ENCODE measurements at places on chromosomes 12 and 14.
A peak's percentile ranks its signal among the peaks of the same experiment; 100 is the strongest.

- DNase-seq: no peak
These were observed 177.7 kb downstream of the CCDC91 start for GRCh38 chr12:28367993-28368392.

DNA sequence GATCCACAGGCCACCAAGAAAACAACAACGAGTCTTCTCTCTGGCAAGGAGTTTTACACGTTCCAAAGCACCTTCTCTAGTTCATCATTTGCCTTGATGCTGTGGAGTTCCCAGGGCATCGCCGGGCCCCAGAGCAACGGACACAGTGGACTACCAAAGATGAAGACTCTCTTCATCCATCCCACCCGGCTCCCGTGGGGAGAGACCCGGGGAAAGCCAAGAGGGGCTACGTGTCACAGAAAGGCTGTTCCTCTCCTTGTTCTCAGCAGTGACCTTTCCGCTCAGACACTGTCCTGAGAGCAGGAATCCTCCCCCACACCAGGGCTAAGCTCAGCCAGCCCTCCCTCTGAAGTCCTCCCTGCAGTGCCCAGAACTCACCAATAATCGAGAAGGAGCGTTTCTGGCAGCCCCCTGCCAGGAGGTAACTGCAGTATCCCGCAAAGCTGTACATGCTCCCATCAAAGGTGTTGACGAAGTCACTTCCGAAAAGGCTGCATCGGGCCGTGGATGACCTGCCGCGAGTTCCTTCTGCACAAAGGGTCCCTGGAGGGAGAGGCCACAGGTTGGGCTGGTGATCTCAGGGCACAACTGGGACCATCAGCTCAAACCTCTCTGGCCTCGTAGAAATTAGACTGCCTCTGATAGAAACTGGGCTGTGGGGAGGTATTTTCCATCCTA lies 3.5 kb downstream of the VWF start:
- DNase-seq: no peak

GRCh38 chr12:52699373-52699772 lies 4.0 kb downstream of the KRT77 start:
- DNase-seq: no peak

DNA sequence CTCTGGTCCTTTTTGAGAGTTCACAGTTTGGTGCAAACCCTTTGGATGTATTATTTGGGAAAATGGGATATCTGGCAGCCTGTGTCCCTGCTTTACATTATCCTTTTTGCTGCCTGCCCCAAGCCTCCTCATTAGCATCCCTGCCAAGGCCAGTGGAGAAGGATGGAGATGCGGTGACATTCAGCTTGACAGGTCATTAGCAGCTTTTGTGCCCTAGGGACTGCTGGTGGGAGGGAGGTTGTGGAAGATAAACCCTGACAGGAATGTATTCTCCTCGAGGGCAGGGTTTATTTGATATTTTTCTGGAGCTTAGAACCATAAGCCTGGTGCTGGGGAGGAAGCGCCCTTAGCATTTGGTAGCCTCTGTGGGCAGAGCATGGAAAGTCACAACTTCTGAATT lies 49.3 kb downstream of the PTPN11 start:
- DNase-seq: no peak

GRCh38 chr12:107131832-107132616 lies 38.7 kb upstream of the CRY1 start:
- no peak for DNase-seq

GRCh38 chr12:131437706-131438492 lies 273.0 kb upstream of the SFSWAP start:
- DNase-seq: peak; percentile 44

- DNase-seq: no peak
These were observed 290.7 kb upstream of the TMPO start for GRCh38 chr12:98224584-98225221.

- DNase-seq: no peak
These were observed 17.0 kb downstream of the EEA1 start for GRCh38 chr12:92912052-92912451.

- DNase-seq: no peak
These were observed 2.7 kb downstream of the CD4 start for GRCh38 chr12:6791931-6792520.

- DNase-seq: no peak
These were observed 1.5 kb downstream of the MYL6 start for GRCh38 chr12:56159482-56160192.

GRCh38 chr12:113747017-113747416 lies 219.1 kb downstream of the RBM19 start:
- DNase-seq: no peak

DNA sequence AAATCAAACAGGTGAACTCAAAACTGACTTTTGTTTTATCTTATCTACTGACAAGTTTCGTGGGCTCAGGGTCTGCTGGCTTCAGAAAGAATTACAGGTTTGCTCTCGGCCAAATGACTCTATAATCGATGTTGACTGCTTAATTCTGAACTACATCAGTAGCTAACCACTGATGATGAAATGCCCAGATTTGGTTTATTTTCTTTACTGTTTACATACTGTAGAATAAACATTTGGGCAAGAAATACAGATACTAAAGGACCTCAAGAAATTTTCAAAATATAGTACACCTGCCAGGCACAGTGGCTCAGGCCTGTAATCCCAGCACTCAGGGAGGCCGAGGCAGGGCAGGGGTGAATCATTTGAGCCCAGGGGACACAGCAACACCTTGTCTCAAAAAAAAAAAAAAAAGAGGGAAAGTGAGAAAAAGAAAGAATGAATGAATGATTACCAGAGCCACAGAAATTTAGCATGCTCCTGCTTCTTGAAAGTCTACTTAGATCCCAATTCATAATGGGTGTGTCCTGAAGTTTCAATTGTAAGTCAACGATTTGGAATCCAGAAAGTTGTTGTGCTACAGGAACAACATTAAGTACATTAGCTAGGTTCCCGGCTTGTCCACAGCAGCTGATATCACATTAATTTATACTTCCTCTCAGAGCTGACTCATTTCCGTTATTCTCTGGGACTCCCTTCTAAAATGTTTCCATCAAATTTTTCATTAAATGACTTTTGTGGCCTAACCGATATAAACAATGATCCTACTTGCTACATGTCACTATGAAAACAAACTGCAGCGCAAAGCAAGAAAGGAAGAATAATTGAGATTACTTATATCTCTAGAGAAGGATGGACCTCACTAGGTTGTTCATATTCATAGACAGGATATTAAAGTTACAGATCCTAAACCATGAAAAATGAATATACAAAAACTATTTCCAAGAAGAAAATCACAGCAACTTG lies 134.3 kb downstream of the MED13L start:
- DNase-seq: no peak

- DNase-seq: no peak
These were observed 268.2 kb upstream of the GRIP1 start for GRCh38 chr12:66947119-66947518.

- DNase-seq: peak; percentile 92
These were observed at the start of gene ASIC1 for GRCh38 chr12:50057000-50057841. ASIC1 (plus strand) TSS chr12:50057596; CDS start chr12:50058767, 1,171 bp downstream.

DNA sequence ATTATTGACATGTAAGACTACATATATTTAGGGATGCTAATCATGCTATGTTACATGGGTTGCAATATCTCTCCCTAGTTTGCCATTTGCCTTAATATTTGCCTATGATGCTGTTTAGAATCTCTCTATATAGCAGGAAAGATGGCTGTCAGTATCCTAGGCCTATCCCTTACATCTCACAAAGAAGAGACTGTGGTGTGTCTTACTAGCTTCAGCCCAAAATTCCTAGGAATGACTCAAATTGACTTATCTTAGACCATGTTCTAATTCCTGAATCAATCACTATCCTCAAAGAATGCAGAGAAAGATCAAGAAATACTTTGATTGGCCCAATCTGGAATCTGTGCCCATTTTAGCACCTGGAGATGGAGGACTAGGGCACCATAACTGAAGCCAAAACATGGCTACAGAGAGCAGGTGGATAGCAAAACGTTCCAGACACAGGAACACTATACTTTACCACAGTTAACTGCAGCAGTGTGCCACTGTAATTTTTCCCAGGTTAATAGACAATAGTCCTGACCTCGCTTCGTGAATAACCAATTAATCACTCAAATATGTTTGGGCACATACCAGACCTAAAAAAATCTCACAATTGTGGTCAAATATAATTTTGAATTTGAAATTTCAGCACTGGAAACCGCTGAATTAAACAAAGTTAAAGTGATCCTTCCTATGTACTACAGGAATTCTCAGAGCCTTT lies 32.7 kb upstream of the GLIPR1 start:
- DNase-seq: no peak

DNA sequence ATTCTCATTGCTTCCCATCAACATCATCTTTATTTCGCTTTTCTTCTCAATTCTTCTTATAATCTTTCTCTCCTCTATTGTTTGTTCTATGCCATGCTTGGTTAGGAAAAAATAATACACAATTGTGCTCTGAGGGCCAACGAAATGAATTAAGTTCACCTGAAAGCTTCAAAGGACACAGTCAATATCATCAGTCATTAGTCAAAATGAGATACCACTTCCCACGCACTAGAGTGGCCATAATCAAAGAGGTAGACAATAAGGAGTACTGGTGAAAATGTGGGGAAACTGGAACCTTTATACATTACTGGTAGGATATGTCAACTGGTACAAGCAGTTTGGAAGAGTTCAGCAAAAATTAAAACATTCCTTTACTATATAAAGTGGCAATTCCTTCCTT lies 91.5 kb downstream of the TMTC1 start:
- no peak for DNase-seq

- DNase-seq: peak; percentile 95
These were observed at the start of gene ANKRD33 for GRCh38 chr12:51887476-51888315. ANKRD33 (plus strand) TSS chr12:51888103; CDS start chr12:51888187, 84 bp downstream.

GRCh38 chr14:99402950-99403349 lies 77.7 kb downstream of the SETD3 start:
- DNase-seq: no peak

GRCh38 chr12:4177262-4177661 lies 96.3 kb upstream of the CCND2 start:
- DNase-seq: no peak

DNA sequence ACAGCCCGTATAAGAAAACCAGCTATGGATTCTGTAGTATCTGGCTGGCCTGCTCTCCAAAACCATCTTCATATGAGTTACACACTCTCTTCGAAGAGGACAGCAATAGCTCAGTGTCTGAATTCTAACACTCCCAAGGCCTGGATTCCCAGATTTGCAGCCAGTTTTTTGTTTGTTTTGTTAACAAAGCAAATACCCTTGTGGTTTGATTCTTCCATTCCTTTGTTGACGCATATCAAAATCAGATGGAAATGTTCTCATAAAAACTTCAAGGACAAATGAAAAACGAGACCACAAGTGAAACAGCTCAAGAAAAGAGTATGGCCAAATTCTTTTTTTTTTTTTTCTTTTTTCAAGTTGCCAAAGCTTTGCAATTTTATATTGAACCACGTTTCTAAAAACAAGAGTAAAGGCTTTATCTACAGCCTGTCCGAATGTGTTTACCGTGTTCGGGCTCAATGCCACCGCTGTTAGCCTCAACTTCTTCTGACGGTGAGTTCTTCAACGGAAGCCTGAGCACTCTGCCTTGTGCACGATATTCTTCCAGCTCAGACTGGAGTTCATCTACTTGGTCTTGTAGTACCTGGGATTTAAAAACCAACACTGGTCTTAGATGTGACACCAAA lies 67.5 kb downstream of the NIN start:
- no peak for DNase-seq

GRCh38 chr14:50044042-50044651 lies 72.2 kb downstream of the VCPKMT start:
- DNase-seq: no peak
